ENCODE measurements at places on chromosomes 1 and 21.

DNA sequence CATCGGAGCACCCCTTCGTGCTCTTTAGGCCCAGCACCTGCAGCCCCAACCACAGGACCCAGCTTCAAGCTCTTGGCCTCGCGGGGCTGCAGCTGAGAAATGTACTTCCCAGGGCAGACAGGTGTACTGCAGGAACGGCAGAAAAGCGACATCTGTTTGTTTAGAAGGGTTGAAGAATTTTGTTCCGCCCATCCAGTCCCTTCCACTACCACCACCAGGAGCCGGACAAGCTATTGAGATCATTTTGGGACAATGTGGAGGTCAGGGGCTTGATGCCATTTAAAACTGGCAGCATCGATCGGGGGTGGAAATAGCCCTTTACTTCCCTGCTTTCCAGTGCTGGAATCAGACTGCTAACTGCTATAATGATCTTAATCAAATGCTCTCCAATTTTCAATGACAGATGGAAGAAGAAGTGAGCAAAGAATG, 1.7 kb downstream of the SERTAD4 start:
- DNase-seq = no peak

GRCh38 chr1:166740668-166741276, 98.5 kb upstream of the POGK start:
- DNase-seq = no peak

GRCh38 chr21:35232545-35233176, 183.6 kb upstream of the RUNX1 start:
- DNase-seq = no peak

DNA sequence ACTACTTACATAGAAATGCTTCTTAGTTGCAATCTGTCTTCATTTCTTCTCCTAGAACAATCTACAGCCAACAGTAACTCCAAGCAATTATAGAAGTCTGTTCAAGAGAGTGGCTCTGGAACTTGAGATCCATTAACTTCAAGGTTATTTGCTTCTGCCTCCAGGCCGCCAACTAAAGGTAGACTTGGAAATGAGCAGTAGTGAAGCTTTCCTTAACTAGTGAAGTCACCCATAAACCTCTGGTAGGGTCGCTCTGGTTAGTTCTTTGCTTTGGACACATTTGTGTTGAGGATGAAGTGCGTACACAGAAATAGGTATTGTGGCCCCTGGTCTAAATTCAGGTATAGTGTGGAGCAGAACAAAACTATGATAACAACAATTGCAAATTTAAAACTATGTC, 809.9 kb upstream of the RGS18 start:
- no peak for DNase-seq

GRCh38 chr1:40017951-40018575, 22.5 kb upstream of the CAP1 start:
- DNase-seq = no peak

DNA sequence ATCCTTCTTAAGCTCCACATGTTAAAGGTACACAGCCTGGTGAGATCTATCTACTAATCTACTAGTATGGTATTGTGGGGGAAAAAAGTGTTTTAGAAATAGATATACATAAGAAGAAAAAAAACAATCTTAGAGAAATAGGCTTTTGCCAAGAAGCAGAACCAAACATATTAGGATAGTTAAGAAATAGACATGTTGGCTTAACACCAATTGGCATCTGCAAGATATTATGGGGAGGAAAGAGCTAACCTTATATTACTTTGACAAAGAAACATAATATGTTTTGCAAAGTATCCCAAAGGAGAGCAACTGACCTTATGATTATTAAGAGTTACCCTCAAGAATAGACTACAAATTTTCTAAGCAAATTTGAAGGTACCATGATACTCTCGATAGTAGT, 202.9 kb downstream of the BRINP3 start:
- no peak for DNase-seq

DNA sequence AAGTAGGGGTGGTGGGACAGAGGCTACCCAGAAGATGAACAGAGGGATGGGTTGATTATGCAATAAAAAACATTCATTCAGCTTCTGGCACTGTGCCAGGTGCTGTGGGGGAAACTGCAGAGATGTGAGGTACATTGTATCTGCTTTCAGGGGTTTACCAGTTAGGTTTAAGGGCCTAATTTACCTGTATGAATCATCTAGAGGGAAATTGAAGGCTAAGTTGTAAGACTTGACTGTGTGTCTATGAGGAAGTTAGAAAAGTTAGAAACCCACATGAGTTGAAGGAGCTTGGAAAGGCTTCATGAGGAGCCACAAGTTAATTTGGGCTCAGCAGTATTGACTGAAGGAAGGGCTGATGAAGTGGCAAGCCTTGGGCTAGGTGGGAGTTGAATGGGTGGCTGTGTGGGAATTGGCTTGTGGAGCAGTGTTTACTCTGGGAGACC, 36.7 kb upstream of the APOBEC4 start:
- DNase-seq = no peak

- no peak for DNase-seq
Measured at GRCh38 chr1:82299656-82300055, 498.9 kb downstream of the ADGRL2 start.

- no peak for DNase-seq
Measured at GRCh38 chr1:241586905-241587512, 53.2 kb downstream of the CHML start.

DNA sequence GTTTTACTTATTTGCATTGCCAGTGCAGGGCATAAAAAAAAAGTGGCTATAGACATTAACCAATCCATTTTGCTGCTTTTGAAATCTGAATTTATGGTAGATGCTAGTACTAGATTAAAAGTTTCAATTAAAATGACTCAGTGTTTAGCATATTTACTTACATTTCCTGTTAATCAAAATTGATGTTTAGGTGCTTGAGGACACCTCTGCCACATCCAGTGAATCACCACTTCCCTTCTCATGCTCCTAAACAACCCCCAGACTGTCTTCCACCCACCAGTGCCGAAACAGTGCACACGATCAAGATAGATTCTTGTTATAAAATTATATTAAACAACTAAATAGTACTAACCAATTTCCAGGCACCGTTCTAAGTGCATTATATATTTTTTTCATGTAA, 32.7 kb downstream of the HSD17B7 start:
- no peak for DNase-seq

DNA sequence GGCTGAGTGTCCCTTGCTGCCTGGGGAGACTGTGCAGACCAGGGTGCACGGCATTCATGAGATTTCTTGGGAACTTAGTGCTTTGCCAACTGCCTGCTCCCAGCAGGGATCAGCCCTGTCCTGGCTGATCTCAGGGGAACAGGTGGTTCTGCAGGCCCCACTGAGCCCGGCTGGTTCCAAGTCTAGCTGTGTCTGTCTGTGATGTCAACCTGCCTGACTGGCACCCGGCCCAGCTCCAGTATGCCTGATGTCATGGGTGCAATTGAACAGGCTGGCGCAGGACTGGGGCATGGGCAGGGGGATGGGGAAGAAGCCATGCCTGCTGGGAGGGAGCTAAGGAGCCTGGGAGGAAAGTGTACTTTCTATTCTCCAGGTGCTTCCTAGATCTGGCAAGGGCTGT, 227.1 kb downstream of the GRIK3 start:
- DNase-seq = no peak

DNA sequence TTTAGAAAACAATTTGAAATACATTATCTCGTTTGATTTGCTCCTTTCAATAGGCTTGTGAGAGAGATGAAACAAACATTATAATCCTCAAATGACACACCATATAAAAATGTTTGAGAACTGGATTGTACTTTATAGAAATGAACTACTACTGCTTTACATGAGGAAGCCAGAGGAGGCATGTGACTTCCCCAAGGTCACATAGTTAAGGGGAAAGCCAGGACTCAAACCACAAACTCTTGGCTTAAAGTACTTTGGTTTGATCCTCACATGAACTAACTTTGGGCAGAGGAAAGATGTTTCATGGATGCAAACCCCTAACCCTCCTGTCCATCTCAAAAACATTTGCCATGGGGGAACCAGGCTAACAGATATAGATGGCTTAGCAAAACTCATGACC, 4.7 kb downstream of the ARHGEF11 start:
- DNase-seq = no peak

DNA sequence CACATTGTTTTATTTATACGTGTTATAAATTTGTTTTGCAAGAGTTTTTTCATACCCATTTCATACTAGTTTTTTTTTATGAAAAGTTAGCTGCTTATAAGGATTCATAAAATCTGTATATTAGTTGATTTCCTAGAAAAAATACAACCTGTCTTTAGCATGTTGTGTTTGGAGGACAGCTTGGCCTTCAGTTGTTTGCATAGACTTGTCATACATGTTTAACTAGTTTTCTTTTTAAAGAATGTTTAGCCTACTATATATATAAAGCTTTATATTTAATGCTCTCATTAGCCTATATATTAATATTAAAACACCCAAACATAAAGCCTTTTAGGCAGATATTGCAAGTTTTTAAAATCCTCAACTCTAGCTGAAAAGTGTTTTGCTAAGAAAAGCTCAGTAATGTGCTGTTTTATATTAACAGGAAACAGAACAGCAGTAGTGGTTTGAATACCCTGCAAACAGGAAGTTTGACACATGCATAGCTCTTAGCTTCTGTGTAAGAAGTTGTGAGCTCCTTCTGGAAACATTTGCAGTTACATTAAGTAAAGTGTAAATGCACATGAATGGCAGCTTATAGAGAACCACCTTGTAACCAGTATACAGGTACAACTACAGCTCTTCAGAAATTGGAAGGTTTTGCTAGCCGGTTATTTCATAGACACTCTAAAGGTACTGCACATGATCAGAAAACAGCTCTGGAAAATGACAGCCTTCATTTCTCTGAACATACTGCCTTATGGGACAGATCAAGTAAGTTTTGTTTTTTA, at the start of gene PRKACB:
PRKACB (plus strand) TSS at position 476 of the 770 bp plus-strand sequence; CDS start at position 567, 91 bp downstream.
- no peak for DNase-seq

DNA sequence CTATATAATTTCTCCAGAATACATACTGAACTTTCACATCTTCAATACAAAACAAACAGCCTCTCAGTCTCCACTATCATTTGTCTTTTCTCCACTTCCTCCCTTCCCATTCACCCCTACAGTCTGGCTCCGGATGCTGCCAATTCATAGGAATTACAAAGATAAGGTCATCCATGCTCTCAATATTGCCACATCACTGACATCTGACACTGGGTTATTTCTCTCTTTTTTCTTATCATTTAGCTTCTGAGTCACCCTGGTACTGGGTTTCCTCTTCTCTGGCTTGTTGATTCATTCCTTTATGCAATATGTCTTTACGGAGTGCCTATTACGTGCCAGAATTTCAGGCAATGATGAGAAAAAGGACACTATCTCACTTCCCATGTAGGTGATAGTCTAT, 3.1 kb upstream of the SH3BP5L start:
- DNase-seq = no peak

GRCh38 chr1:106254748-106255147, 801.7 kb upstream of the PRMT6 start:
- no peak for DNase-seq

- DNase-seq = no peak
Measured at GRCh38 chr1:90924982-90925381, 96.9 kb downstream of the ZNF644 start.

- DNase-seq = no peak
Measured at GRCh38 chr1:226425004-226425378, 17.1 kb upstream of the PARP1 start.

DNA sequence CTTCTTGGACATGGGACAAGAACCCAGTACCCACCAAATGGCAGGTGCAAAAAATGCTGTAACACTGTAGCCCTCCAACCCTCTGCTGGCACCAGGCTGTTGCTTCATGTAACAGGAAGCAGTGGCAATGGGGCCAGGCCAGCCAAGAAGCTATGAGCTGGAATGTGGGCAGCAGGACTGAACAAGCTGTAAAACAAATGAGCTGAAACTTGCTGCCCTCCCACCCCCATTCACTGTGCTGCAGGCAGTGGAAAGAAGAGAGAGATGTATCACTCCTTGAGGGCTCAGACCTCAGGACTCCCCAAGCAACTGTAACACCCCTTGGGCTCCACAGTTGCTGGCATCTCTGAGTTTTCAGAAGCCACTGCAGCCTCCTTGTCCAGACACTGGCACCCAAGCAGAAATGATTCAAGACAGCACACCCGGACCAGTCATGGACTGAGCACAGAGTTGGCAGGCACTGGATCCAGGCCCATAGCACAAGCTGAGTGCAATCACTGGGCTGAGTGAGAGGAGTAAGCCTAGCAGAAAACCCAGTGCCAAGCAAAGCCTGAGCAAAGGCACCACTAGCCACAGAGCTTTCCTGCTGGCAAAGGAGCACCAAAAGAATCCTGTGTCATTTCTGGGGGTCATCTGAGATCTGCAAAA, 321.4 kb upstream of the CXADR start:
- no peak for DNase-seq

- DNase-seq = no peak
Measured at GRCh38 chr1:52880206-52880605, 37.6 kb downstream of the ZYG11A start.

DNA sequence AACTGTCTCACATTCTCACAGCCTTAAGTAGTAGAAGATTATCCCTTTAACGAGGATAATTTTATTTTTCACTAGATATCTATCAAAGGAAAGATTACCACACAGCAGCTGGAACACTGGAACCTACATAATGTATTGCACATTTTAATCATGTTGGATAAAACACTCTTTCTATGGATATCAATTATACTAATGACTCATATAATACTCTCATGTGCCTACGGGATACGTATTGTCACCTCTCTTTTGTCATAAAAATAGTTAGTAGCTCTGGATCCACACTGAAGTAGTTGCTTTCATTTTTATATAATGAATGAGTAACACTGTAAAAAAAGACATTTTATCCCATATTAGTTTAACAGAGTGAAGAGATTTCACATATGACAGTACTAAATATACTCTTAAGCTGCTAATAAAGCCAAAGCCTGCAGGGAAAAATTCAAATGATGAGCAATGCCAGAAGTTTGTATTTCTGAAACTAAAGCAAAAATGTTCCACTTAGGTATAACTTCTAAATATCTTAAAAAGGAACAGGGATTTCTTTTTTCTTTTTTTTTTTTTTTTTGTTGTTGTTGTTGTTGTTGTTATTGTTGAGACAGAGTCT, 408.7 kb upstream of the PKN2 start:
- DNase-seq = no peak

DNA sequence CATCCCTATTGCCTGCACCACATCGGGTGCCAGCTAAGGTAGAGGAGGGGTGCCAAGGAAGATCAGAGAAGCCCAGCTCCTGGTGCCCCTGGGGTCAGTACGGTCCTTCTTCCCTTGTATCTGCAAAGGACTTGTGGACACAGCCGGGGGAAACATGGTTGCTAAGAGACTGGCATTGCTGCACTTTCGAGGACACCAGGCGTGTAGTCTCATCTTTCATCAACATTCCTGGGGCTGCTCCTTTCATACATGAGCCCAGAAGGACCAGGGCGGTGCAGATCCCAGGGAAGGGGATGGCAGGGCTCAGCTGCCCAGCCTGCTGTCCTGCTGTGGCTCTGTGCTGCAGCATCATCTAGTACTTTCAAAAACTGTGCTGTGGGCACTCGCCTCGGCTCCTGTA, 61.0 kb downstream of the RUNX1 start:
- DNase-seq = no peak

GRCh38 chr21:32411350-32412161, 950 bp upstream of the EVA1C start:
- DNase-seq = peak; percentile 44

- DNase-seq = no peak
Measured at GRCh38 chr1:209837671-209838070, 9.9 kb downstream of the UTP25 start.

- DNase-seq = no peak
Measured at GRCh38 chr1:114341299-114341698, 169.7 kb downstream of the TRIM33 start.

Measured in activated CD8-positive, alpha-beta memory T cell treated with anti-CD3 and anti-CD28 coated beads for 48 hours (primary cell).